ENCODE measurements at places on chromosomes 2 and 18.

DNA sequence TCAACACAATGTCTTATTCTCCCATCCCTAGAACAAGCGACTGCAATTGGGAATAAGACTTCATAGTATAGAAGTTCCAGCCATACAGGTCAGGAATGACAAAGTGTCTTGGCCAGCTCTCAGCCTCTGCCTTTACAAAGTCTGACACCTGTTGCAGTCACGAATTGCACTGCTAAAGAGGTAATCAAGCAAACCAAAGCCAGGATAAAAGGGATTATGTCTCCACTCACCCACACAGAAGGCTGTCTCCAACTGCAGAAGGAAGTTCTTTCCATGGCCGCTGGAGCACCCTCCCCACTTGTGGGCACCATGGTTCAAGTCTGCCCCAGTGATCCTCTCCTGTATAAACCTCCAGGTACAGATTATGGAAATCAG, 114.8 kb upstream of the PKDCC start:
- DNase-seq = no peak

- DNase-seq = no peak
Observed at GRCh38 chr2:65045651-65046050, 10.6 kb upstream of the CEP68 start.

GRCh38 chr2:172909454-172909853, 166.2 kb upstream of the MAP3K20 start:
- no peak for DNase-seq

GRCh38 chr2:169105476-169105875, 36.1 kb downstream of the DHRS9 start:
- DNase-seq = no peak

GRCh38 chr2:111705239-111705638, 178.8 kb downstream of the ANAPC1 start:
- DNase-seq = no peak

GRCh38 chr18:49081511-49082155, 130.9 kb upstream of the SMAD7 start:
- no peak for DNase-seq

- no peak for DNase-seq
Observed at GRCh38 chr2:148569221-148569620, 75.3 kb upstream of the EPC2 start.

DNA sequence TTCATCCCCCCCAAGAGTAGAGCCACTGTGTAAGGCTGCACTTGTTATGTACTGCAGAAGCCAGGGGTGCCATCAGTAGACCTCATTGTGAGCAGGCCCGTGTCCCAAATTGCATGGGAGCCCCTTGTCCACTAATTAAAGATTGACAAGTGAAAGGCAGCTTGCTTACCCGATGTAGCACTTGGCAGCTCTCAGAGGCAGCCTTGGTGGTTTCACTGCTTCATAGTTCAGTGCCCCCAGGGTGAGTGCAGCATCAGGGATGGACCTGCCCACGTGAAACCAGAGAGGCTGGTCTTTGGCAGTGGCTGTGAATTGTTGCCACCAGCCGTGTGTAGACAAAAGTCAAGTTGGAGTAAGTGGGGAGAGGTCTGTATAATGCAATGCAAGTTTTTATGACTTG, 13.3 kb downstream of the TUBB6 start:
- no peak for DNase-seq

GRCh38 chr2:198134293-198134955, 330.0 kb downstream of the PLCL1 start:
- no peak for DNase-seq

DNA sequence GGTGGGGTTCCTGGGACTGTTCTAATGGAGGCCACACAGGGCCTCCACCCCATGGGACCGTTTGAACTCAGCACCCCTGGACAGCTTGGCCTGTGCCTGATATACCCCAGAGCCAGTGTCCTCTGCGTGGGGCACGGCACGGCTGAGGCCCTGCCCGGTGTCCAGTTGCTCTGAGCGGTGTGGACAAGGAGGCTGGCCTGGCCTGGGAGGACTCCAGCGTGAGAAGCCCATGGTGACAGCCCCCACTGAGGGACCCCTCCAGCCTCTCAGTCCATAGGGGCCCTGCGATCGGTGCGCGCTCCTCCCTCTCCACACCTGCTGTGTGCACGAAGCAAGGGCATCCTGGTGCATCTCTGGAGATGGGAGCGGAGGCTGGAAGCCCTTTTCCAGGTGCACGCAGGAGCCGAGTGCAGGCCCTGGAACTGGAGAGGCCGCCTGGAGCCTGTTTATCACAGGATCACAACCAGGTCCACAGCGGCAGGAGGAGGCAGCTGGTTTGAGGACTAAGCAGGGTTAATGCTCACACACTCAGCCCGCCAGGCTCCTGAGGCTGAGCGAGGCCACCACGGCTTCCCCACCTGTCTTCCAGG, 120.2 kb downstream of the PTGR3 start:
- no peak for DNase-seq

DNA sequence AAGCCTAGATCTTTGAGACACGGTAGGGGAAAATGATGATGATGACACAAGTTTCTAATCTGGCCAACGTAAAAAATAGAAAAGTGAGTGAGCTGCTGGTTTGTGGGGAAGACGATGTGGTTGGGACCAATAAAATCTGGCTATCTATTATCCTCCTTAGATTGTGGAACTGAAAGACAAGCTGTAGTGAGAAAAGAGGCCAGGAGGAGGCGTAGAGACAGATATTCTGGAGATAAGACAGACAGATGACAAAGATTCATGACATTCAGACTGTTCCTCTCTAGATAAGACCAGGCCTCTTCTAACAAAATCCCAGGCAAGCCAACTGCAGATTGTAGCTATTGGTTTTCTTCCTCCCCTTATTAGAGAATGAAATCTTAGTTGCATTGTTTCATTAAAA, 376.3 kb upstream of the UBE2E3 start:
- no peak for DNase-seq

DNA sequence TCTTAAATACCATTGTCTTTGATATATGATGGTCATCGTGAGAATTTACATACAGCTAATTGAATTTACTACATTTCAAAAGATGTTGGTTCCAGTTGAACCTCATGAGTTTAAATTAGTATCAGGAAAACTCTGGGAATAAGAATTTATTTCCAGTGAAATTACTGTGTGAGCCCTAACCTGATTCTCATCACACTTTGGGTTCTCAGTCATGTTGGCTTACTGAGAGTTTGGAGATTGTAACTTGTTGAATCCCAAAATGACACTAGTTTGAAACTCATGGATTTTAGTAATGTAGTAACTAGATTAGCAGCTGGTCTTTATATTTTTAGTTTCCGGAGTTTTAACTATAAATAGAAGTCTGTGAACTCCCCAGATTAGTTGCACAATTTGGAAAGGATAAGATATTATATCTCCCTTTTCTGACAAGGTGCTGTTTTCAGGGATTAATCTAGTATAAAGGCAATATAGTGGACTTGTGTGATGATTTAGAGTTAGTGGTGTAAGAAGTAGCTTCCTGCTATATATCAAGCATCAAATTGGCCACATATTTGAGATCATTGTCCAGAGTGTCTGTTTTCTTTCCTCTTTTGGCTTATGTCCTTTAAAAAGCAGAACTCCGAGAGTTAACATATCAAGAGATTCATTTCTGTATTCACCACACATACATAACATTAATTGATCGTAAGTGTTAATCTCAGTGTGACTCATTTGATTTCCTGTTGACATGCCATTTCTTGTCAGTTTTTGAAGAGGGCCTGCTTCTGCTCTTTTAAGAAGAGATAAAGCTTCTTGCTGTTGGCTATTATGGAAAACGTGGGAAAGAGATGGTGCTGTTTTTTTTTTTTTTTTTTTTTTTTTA, 15.7 kb downstream of the NDUFV2 start:
- no peak for DNase-seq

- DNase-seq = peak; percentile 62
Observed at GRCh38 chr2:113700186-113700841, 56.1 kb downstream of the SLC35F5 start.

DNA sequence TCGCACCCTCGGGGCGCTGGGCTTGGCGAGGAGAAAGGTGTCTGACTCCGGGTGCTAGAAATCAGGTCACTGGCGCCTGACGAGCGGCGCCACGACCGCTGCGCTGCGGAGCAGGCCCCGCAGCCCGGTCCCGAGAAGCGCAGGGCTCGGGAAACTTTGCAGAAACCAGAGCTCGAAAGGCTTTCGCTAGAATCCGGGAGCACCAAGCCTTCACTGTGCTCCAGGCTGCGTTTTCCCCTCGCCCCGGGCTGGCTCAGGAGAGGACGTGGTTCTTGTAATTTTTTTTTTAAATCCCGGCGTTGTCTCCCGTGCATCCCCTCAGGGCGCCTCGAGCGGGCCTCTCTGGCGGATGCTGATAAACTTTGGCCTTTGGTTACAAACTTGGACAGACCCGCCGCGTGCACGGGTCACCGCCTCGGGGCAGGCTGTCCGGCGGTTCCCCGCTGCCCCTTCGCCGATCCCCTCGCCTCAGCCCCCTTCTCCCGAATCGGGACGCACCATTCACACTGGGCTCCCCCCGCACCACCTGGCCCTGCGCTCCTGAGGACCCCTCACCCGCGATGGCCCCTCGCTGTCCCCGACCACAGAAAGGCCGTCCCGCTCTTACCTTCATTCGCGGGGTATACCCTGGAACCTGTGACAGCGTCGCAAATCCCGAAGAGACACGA, 419 bp downstream of the EPHA4 start:
- DNase-seq = peak; percentile 20

DNA sequence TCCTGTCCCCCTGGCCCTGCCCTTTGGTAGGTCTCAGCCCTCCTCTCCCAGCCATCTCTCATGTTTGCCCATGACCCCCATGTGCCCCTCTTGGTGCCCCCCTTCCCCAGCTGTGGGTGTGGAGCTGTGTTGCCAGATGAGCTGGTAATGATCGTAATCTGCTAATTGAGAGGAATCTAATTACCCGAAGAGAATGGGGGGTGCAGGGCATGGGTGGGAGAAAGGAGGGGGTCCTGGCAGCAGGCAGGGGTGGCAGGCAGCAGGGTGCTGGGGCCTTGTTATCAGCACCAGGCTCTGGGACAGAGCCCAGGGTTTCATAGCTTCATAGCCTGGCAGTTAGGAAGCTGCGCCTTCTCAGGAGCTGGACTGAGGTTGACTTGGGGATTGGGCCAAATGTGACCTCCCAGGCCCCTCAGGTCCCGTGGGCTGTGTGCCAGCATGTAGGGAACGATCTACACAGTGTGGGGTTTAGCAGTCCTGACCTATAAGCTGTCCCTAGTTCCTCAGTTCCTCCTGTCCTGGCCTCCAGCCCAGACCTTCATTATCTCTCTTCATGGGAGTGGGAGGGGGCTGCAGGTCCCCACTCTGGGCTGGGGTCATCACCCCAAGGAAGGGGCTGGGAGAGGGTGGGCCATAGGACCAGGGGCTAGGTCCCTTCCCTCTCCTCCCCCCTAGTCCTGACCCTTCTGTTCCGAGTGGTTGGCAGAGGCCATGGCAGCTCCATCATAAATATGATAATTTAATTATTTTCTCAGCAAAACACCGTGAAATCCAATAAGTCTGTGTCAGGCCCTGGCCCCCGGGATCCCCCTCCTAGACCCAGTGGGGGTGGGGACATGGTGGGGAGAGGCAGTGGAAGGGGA, 6.5 kb upstream of the ASIC4 start:
- DNase-seq = no peak

DNA sequence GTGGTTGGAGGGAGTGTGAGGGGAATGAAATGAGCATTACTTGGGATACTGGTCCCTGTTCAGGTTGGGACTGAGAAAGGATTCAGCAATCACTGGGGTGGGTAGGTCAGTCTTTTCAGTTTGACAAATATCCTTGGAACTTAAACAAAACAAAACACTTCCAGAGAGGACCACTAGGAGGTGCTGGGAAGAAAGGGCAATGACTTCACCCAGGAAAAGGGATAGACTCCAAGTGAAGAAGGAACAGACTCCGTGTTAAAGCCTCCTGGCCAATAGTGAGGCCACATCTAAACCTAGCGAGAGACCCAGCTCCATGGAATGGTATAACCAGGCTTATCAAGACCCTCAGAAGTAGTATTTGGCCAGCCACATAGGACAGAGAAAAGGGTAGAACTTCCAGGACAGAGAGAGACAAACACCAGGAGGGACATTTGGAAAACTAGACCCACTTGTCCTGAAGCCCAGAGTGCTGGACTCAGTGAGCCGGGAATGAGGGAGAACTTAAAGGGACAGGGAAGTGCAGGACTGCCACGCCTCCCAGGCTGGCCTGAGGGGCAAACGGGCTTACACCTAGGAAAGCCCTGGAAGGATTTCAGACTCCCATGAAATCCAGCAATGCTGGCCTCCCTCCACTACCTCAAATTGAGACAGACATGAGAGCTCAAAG, 19.6 kb upstream of the KCNG3 start:
- peak; percentile 9 for DNase-seq

DNA sequence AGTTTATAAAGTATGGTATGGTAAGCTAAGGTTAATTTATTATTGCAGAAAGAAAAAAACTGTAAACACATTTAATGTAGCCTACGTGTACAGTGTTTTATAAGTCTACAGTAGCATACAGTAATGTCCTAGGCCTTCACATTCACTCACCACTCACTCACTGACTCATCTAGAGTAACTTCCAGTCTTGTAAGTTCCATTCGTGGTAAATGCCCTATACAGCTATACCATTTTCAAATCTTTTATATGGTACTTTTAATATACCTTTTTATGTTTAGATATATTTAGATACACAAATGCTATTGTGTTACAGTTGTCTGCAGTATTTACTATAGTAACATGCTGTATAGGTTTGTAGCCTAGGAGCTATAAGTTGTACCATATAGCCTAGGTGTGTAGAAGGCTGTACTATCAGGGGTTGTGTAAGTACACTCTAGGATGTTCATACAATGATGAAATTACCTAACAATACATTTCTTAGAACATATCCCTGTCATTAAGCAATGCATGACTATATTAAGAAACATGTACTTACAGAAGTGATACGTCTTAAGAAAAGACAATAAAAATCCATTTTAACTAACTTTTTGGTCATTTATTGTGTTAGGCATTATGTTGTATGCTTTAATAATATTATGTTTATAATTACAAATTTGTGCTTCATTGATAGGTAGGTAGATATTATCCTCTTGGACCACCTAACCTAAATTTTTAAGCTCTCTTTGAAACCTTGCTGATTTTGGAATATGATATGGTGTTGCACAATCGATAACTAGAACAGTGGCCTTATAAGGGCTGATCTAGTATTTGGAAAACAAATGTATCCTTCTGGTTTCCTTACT, 51.9 kb downstream of the VRK2 start:
- DNase-seq = no peak

GRCh38 chr2:45941531-45942236, 290.2 kb downstream of the PRKCE start:
- DNase-seq = no peak

GRCh38 chr2:159513745-159514144, 102.6 kb downstream of the BAZ2B start:
- DNase-seq = no peak

- DNase-seq = no peak
Observed at GRCh38 chr2:16466133-16466820, 199.4 kb downstream of the CYRIA start.

- DNase-seq = no peak
Observed at GRCh38 chr2:17934721-17935120, 56.3 kb downstream of the KCNS3 start.

Data from stimulated activated naive CD8-positive, alpha-beta T cell treated with anti-CD3 and anti-CD28 coated beads, Interleukin-15, Interleukin-2, amounts not matched to agents 100 U/mL and 50 U/mL, for 24 hours (primary cell).